ENCODE measurements at places on chromosomes 12 and 14.

DNA sequence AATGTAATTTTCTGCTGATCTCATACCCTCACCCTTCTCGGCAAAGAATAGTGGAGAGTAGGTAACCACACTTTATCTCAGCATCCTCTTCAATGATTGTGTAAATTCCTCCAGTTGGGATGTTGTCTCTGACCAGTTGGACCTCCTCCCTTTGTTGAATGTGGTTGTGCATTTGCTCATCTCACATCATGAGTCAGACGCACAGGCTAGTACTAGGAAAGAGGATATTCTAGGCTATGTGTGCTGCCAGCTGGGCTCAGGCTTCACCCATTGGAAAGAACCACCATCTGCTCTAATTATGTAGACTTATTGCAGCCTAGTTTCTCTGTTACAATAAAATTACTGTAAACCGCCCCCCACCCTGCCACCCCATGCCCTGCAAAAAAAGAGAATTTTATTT lies 90.3 kb downstream of the LMO3 start:
- DNase-seq: no peak

GRCh38 chr12:64782191-64782876 lies 23.1 kb upstream of the GNS start:
- no peak for DNase-seq

GRCh38 chr12:34390171-34390841 lies 368.0 kb downstream of the ALG10 start:
- DNase-seq: no peak

DNA sequence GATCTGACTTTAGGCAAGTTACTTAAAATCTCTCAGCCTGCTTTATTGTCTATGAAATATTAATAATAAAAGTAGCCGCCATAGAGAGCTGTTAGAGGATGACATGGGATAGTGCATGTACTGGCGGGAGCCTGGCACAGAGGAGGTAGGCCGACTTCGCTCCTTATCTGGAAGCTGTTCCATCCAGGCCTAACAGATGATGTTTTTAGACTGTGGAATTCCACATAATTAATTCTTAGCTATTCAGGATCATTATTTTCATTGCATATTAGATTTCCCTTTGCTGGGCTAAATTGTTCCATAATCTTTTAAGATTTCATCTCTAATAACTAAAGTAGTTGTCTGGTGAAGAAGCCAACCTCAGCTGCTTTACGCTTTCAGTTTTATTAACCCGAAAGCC lies 30.8 kb downstream of the CNTN1 start:
- no peak for DNase-seq

DNA sequence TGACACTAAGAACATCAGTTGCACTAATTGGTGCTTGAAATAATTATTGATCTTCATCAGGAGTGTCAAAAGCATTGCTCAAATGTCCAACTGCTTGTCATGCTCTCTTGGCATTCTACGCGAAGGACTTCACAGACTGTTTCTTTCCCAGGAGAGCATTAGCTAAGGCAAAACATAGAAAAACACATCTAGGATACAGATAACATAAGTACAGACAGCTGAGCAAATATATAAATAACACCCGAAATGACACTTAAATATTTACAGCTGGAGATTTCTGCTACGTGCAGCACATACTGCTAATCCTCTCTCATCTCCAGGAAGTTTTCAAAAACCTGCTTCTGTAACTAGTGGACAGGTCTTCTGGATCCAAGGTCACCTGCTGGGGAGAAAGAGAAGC lies 120.0 kb upstream of the PRMT8 start:
- DNase-seq: no peak

- no peak for DNase-seq
These were observed 463.3 kb upstream of the FOXG1 start for GRCh38 chr14:28303248-28303647.

- DNase-seq: no peak
These were observed 240.0 kb upstream of the TMEM132C start for GRCh38 chr12:128026696-128027574.

- peak; percentile 46 for DNase-seq
These were observed 36.1 kb upstream of the OR5AU1 start for GRCh38 chr14:21191809-21192446.

DNA sequence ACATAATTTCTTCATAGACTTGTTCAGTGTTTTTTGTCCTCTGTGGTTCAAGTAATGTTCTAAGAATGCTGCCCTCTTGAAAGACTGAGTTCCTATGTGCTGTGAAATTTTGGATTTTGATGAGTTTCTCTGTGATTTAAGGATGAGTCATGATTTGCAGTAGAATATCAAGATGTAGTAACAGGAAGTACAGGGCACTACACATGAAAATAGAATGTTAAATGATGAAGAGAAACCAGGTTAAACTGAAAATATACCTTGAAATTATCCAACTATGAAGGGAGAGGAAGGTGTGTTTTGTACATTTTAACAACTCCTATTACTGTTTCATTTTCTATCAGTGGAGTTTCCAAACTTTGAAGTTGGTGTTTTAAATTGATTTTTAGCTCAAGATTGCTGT lies 4.8 kb downstream of the ELK3 start:
- no peak for DNase-seq

- DNase-seq: no peak
These were observed 4.5 kb upstream of the NANOG start for GRCh38 chr12:7784701-7785100.

DNA sequence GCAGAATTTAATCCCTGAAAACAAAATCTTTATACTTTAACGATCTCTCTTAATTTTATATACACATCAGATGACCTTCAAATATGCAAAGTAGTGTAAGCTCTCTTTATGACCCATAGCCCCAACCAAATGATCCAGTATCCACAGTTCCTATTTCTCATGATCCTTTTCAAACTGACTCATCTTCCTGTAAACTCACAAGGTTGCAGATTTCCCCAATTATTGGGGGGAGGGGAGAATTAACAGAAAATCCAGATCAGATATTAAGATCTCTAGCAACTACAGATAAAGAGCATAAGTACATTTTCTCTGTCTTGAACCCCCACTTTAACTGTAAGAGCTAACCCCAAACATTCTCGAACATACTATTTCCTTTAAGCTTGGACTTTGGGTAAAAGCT lies 12.5 kb downstream of the GNS start:
- no peak for DNase-seq

DNA sequence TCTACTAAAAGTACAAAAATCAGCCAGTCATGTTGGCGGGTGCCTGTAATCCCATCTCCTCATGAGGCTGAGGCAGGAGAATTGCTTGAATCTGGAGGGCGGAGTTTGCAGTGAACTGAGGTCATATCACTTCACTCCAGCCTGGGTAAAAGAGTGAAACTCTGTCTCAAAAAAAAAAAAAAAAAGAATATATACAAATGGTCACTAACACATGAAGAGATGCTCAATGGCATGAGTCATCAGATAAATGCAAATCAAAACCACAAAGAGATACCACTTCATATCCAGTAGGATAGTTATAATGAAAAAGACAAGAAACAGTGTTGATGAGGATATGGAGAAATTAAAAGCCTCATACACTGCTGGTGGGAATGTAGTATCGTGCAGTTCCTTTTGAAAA lies 33.6 kb upstream of the METAP2 start:
- DNase-seq: no peak

- no peak for DNase-seq
These were observed 10.8 kb upstream of the ACTR6 start for GRCh38 chr12:100189636-100190394.

GRCh38 chr14:103514596-103515421 lies 7.8 kb downstream of the CKB start:
- no peak for DNase-seq

DNA sequence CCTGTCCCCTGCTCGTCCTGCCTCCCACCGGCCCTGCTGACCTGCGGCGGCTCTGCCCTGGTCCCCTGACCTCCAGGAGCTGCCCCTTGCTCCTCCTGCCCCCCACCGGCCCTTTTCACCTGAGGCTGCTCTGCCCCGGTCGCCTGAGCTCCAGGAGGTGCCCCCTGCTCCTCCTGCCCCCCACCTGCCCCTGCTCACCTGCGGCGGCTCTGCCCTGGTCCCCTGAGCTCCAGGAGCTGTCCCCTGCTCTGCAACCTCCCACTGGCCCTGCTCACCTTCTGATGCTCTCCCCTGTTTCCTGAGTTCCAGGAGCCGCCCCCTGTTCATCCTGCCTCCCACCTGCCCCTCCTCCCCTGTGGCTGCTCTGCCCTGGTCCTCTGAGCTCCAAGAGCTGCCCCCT lies 101.3 kb downstream of the TMEM121 start:
- DNase-seq: no peak

DNA sequence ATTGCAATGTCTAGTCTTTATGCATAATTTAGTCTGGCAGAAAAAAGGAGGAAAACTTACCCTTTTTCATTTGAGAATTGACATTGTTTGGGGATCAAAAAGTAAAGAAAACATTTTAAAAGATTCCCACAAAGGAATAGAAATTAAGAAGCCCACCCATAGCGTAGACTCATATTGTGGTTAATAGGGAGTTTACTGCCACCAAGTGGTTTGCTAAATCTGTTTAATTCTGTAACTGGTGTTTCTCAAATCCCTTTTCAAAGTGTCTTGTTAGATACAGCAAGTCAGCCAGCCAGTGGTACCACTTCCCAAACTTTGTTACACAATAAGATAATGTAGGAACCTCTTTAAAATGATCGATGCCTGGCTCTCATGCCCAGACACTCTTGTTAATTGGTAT lies 180.3 kb downstream of the IPO8 start:
- no peak for DNase-seq

GRCh38 chr12:50425589-50426258 lies 25.0 kb downstream of the LARP4 start:
- DNase-seq: no peak

- no peak for DNase-seq
These were observed 638.3 kb upstream of the TMEM132C start for GRCh38 chr12:127628645-127629044.

DNA sequence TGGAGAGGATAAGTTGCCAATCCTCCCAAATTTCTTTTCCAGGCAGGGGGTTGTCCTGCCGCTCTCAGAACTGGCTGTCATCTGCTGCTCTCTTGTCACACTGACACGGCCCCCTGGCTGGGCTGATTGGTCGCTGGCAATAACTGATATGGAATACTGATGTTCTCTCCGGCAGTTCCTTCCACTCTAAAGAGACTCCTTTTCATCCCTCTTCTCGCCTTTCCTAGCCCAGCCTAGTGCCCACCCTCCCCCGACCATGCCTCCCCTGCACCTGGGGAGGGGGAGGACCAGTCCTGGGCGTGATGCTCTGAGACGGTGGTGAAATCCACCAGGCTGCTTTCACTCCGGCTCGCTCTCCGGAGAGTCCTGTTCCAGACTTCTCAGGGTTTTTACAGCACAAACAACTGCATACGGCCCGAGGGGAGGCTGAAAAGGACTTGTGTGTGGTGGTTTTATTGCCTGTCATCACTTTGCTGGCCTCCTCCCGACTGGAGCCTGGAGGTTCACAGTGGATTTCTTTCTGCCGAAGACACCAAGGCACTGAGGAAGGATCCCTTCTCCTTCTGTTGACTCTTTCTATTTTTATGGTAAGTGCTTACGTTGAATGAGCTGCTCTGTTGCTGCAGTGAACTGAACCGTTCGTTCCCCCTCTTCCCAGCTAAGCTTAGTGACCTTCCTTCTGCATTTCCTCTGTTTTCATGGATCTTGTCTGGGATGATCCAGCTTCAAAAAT lies at the start of gene ANO4:
Gene ANO4, plus strand, starts transcription at position 336 of the 733 bp plus-strand sequence. CDS start 107,010 bp downstream, outside the sequence.
- DNase-seq: no peak

DNA sequence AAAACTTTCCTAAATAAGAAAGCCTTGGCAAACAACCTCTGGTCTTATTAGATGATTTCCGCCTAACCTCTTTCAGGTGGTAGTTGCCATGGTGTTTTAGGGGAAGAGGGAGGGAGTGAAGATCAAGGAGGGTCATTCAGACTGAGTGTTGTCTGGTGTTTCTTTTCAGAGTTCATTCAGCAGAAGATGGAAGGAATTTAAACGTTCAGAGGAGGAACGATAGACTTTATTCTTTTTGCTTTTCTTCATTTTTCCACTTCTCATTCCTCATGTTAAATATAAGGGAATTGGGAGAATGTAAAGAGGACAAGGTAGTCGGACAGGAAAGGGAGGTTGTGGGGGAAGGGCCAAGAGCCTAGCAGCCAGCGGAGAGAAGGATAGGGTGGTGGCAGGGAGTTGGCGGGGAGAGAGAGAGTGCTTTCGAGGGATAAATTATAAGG lies 17.4 kb upstream of the SALL2 start:
- DNase-seq: no peak

- no peak for DNase-seq
These were observed 17.7 kb upstream of the C1S start for GRCh38 chr12:7042842-7043241.

DNA sequence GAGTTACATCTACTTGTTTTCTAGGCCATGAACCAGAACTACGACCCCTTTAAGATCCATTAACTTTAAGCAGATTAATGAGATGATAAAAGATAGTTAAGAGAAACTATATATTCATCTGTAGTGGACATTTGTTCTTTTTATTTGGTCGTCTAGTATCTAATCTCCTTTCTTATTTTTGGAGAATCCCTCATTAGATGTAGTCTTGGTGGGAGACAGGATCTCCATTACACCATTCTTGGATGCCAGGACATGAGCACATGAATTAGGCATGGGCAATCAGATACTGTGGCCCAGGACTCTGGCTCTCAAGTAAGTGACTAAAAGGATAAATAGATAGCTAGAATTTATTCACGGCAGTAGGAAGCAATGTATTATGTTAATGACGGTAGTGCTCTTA lies 245.0 kb downstream of the ATP23 start:
- no peak for DNase-seq

DNA sequence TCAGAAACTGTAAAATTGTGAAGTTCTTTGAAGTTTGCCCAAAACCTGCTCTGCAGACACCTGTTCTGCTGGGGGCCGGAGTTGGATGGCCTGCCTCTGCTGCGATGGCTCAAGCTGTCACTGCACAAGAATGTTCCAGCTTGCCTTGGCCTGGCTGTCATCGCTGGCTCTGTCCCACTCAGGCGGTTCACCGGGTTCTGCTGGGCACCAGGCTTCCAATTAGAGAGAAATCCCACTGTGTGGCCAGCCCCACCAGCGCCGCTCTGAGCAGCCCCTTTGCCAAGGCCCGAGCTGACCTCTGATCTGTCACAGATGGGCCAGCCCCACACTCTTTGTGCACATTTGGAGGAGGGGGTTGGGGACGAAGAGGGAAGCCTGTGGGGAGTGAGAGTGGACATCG lies 71.7 kb upstream of the GPATCH2L start:
- DNase-seq: no peak

- DNase-seq: no peak
These were observed 941 bp upstream of the STAB2 start for GRCh38 chr12:103586132-103586531.

- DNase-seq: no peak
These were observed 609.9 kb upstream of the TMEM132C start for GRCh38 chr12:127657036-127657435.

All from activated CD4-positive, CD25-positive, alpha-beta regulatory T cell (primary cell).